Aorta (tissue), 5 donors: ENCODE measurements at places on chromosomes 3 and 15. TPM values are rescaled to one million over a fixed set of nuclear protein-coding genes. Genes with fewer than 3 reads are reported as not detected.

TLR9 gene
- 0.42 TPM for total RNA-seq

TNFSF10 gene
- total RNA-seq, result 16.5 TPM

FBXO40 gene
- 0.13 TPM for total RNA-seq

- DNase-seq, result no peak
Measured at GRCh38 chr15:31458596-31459399, 132.2 kb downstream of the KLF13 start.

- no peak for DNase-seq
Measured at GRCh38 chr3:78571486-78571885, 1196.3 kb downstream of the ROBO1 start.

- no peak for DNase-seq
Measured at GRCh38 chr3:45067486-45067885, 41.4 kb downstream of the CLEC3B start.

GRCh38 chr3:45097296-45097883 lies 48.8 kb downstream of the CDCP1 start:
- no peak for DNase-seq

GRCh38 chr3:30462721-30463470 lies 143.5 kb upstream of the TGFBR2 start:
- no peak for DNase-seq

DNA sequence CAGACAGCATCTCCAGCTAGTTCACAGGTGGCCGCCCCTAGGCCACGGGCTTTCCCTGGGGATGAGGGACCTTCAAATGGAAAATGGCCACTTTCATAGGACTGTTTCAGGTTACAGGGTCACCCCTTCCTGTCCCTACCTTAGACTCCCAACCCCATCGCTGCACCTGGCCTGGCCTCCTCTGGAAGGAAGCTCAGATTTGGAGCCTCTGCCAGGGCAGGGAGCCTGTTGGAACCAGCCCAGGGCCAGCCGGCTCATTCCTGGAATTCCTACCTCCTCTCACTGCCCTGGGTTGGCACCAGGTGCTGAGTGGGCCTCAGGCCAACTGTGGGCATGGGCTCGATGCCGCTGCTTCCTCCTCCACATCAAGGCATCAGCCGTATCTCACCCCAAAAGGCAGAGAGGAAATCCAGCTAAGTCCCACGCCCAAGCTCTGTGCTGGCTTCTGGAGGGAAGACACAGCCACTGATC lies 42.2 kb downstream of the KLHL25 start:
- DNase-seq, result no peak

DNA sequence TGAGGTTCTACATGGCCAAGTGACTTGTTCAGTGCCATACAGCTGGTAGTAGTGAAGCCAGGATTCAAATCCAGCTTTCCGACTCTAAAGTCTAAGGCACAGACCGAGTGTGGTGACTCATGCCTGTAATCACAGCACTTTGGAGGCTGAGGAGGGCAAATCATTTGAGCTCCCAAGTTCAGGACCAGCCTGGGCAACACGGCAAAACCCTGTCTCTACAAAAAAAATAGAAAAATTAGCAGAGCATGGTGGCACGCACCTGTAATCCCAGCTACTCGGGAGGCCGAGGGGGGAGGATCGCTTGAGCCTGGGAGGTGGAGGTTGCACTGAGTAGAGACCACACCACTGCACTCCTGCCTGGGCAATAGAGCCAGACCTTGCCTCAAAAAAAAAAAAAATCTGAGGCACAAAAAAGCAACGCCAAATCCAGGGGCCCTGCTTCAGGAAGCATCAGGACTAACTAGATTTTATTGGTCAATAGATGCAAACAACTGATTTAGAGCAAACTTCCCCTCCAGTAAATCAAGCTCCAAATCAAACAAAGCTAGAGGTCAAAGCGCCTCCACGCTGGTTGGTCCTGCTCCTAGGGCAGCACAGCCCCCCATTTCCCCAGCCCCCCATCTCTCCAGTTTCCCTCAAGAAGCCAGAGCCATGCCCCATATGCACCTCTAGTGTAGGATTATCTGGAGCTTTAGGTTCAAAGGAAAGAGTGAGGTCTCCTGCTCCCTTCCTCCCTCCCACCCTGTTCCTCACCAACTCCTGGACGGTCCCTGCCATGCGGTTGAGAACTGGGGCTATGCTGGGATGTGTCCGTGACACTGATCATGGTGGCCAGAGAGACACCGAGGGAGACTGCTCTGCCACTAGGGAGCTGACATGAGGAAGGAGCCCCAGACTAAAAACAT lies 2.9 kb upstream of the TNK2 start:
- DNase-seq, result peak; percentile 18

DNA sequence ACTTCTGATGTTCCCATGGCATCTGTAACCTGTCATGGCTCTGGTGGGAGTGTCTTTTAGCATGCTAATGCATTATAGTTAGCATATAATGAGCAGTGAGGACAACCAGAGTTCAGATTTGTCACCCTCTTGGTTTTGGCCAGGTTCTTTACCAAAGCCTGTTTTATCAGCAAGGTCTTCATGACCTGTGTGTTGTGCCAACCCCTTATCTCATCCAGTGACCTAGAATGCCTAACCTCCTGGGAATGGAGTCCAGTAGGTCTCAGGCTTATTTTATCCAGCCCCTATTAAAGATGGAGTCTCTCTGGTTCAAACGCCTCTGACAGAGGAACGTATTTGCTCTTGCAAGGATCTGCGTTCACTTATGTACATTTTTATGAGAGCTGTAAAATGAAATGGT lies 60.3 kb upstream of the UTS2B start:
- no peak for DNase-seq

SLC25A20 gene
- total RNA-seq, result 11.8 TPM

GP9 gene
- total RNA-seq, result not detected

DNA sequence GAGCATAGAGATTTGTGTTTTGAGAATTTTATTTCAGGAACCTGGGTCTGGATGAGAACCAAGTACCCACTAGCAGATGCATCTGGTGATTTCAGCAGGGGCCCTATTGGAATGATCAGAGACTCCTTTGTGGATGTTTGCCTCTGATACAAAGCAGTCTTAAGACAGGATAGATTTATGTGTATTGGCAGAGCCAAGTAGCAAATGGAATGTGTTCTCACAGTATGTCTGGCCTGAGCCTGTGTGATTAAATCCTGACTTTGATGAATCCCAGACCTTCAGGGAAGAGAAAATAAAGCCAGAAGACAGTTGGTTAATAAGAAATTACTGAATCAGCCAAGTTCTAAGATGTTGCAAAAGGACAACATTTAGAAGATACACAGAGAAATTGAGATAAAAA lies 755.5 kb upstream of the SEMA6D start:
- no peak for DNase-seq

PEX5L gene
- not detected for total RNA-seq

- DNase-seq, result no peak
Measured at GRCh38 chr3:101253396-101253795, 67.0 kb downstream of the IMPG2 start.

- DNase-seq, result no peak
Measured at GRCh38 chr15:88998980-88999713, 86.0 kb upstream of the MFGE8 start.

SIDT1 gene
- total RNA-seq, result 1.8 TPM

DNA sequence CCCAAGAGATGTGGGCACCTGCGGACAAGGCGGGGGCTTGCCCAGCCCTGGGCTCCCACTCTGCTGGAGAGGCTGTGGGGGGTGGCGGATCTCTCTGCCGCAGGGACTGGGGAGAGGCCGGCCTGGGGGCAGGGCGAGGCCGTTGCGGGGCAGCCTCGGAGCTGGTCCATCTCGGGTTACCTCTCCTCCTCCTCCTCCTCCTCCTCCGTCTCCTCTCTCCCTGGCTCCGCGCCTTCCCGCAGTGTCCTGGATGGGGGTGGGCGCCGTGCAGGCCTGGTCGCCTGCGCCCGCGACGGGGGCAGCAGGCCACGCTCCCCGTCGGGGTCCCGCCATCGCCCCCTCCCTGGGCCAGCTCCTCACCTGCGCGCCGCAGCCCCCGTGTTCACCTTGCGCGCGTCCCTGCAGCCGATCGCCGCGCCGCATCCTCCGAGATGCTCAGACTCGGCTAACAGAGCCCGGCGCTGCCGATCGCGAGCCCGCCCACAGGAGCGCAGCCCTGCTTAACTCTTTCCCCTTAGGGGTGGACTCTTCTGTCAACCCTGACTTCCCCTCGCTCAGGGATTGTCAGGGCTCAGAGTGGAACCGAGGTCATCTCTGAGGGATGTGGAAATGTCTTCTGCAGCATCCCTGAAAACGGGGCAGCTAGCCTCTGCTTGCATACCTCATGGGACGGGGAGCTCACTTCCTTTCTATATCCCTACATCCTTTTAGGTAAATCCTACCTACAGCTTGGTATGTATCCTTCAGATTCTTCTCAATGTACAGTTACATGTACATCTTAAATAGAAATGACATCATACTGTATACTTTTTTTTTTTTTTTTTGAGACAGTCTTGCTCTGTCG lies at the start of gene PRRT3:
PRRT3 (minus strand) TSS at position 447 of the 844 bp plus-strand sequence. CDS start 2,293 bp downstream, outside the sequence.
- peak; percentile 80 for DNase-seq

LRRK1 gene
- total RNA-seq, result 34.0 TPM

MORC1 gene
- total RNA-seq, result not detected
